ENCODE measurements at places on chromosomes 12 and 14.

DNA sequence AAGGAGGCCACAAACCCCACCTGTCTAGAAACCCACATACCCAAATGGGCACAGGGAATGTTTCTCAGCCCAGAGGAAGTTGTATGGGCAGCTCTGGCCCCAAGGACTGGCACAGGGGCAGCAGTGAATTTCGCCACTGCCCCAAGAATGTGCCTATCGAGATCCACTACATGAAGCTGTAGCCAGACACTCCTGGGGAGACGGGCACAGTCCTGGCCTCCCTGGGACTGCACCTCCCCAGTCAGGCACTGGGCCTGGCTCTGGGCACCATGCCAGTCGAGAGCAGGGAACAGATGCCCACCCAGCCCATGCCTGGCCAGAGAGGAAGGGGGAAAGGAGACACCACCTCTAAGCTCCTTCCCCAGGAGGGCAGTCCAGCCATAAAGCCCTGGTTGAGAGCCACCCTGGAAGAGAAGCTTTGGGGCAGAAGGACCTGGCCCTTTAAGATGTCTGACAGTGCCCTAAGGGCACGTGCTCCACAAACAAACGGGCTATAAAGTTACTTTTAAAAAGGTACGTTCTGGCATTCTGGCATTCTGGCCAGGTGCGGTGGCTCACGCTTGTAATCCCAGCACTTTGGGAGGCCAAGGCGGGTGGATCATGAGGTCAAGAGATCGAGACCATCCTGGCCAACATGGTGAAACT, 8.4 kb downstream of the ADCY6 start:
- DNase-seq: no peak

DNA sequence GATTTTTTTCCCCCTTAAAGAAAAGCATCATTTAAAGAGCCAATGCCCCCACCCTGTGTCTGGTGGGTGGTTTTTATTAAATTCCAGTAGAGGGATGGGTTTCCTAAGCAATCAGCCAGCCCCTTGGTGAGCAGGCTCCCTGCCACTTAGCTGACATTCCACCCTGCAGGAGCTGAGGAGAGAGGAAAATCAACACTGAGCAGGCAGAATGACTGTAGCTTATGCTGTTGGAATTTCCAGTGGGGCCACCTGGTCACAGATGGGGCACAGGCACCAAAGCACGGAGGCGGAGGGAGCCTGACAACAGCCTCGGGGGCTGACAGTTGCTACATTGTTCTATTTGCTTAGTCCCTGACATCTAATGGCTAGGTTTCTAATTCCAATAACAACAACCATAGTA, 127.7 kb downstream of the TMEM30B start:
- DNase-seq: no peak

DNA sequence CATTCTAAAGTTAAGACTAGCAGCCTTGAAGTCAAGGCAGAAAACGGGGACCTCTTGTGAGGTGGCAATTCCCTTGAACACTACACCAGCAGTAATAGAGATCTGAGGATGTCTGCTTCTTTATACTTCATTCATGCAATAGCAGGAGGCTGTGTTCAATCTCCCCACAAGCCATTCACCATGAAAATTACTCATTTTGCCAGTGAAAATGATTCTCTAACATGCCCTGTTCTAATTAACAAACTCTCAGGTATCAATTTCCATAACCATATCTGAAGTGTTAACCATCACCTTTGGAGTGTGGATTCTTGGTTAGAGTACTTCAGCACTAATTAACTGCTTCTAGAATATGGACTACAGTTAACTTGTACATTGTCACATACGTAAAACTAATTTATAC, 3.4 kb upstream of the GLIPR1 start:
- DNase-seq: no peak

- no peak for DNase-seq
These were observed 1.8 kb downstream of the B3GNT4 start for GRCh38 chr12:122205053-122205925.

GRCh38 chr14:21106498-21107282, 5.8 kb downstream of the TMEM253 start:
- peak; percentile 67 for DNase-seq

DNA sequence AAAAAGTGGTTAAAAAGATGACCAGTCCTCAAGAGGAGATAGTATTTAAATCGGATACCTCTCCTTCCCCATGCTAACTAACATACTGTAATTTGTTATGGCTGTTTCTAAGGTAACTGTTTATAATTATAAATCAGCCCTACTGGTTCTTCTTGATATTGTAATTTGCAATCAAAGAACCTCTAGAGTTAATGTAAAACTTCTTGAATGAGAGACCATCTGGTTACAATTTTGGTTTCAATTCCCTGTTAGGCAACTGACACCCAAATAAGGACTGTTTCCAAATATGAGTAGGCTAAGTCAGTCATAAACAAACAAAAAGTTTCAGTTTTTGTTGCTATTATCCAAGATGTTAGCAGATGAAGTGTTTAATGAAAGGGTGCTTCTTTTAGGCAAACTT, 120.2 kb upstream of the DNM1L start:
- no peak for DNase-seq

GRCh38 chr12:68224613-68225285, 861 bp downstream of the IL26 start:
- no peak for DNase-seq

GRCh38 chr12:128076188-128076587, 190.8 kb upstream of the TMEM132C start:
- no peak for DNase-seq

DNA sequence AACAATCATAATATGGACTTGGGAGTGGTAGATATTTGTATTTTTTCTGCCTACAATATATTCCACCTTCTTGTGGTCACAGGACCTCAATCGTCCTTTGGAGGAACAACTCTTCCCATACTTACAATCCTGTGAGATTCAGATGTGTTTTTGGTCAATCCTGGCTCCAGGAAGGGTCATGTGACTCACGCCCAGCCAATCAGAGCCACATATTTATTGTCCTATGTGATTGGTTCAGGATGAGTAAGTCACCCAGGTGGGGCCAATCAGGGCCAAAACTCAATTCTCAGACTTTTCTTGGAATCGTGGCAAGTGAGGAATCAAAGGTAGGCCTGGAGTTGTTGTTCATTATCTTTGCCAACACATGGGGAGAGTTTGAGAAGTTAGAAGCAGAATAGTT, 264.9 kb downstream of the SUDS3 start:
- DNase-seq: no peak

DNA sequence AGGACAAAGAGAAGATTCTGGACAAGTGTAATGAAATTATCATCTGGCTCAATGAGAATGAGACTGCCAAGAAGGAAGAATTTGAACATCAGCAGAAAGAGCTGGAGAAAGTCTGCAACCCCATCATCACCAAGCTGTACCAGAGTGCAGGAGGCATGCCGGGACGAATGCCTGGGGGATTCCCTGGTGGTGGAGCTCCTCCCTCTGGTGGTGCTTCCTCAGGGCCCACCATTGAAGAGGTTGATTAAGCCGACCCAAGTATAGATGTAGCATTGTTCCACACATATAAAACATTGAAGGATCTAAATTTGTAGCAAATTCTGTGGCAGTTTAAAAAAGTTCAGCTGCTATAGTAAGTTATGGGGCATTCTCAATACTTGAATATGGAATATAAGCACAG, 174.3 kb upstream of the CCND2 start:
- no peak for DNase-seq

- peak; percentile 6 for DNase-seq
These were observed at the start of gene CIDEB for GRCh38 chr14:24307575-24308341. Gene CIDEB (minus strand): TSS chr14:24307977. CDS start chr14:24307858, 119 bp downstream.

DNA sequence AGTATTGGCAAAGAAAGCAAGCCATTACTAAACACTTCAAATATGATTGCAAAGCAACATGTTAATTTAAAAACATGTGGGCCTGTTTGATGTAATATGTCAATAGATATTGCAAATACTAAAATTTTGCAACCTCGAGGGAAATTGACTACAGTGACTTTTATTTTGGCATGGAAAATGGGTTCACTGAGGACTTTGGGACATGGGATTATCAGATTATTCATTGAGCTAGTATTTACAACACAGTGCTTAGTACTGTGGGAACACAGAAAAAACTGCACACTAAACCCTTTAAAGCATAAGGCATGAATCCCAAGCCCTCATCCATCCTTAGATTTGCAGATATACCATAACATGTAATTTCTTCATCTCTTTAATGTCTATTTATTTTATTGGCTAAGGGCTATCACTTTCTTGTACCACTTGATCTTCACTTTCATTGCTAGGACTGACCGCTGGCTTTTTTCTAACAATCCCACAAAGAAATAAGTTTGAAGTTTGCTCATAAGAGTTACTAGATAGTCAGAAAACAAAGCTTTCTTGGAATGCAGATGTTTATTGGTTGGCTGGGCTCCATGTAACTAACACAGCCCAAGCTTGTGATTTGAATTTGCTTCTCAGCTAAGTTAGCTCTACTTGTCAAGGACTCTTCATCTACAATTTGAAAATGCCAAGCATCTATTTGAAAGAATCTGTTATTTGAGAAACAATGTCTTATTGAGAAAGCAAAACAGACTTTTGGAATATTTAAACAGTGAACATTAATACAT, 48.7 kb downstream of the PPFIBP1 start:
- no peak for DNase-seq

DNA sequence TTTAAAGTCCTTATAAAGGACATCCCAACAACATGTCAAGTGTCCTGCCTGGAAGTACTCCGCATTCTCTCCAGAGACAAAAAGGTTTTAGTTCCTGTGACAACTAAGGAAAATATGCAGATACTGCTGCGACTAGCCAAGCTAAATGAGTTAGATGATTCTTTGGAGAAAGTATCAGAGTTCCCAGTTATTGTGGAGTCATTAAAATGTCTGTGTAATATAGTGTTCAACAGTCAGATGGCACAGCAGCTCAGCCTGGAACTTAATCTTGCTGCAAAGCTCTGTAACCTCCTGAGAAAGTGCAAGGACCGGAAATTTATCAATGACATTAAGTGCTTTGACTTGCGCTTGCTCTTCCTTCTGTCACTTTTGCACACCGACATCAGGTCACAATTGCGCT, 40.2 kb downstream of the RIC8B start:
- no peak for DNase-seq

DNA sequence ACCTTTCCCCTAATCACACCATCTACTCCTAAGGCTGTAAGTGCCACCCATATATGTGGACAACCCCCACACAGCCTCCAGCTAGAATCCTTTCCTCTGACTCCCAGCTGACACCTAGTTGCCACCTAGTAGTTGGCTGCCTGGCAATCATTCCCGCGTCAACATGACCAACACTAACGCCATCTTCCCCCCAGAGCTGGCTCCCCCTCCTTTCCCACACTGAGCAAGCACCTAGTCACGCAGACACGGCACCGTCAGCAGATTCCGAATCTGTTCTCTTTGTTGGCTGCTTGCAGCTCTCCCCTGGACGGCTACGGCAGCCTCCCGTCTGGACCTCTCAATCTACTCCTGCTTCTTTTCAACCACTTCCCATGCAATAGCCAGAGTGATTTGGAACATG, 27.7 kb downstream of the UBR7 start:
- no peak for DNase-seq

- no peak for DNase-seq
These were observed 111.3 kb downstream of the EML1 start for GRCh38 chr14:99904506-99904905.

- no peak for DNase-seq
These were observed 106.3 kb upstream of the TBX3 start for GRCh38 chr12:114790276-114790675.

- DNase-seq: no peak
These were observed 33.0 kb downstream of the DBX2 start for GRCh38 chr12:45017916-45018315.

- DNase-seq: no peak
These were observed 444.6 kb upstream of the CCDC196 start for GRCh38 chr14:66041582-66041981.

- no peak for DNase-seq
These were observed 107.1 kb upstream of the BCAT1 start for GRCh38 chr12:25056011-25056410.

DNA sequence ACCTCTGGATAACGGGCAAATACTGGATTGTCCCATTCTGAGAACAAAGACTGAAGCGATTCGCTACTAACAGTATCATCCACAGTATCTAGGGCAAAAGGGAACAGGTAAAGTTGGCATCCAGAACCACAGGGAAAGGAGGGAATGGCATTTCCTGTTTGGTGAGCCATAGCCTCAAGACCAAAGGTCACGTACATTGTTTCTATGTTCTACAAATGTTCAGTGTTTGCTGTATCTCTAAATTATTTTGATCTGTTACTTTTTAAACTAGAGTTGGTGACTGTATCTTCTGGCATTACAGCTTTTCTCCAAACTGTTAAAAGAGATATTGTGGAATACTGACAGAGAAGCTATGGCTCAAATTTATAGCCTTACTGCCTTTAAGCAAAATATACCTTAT, 9.7 kb downstream of the MLH3 start:
- no peak for DNase-seq

DNA sequence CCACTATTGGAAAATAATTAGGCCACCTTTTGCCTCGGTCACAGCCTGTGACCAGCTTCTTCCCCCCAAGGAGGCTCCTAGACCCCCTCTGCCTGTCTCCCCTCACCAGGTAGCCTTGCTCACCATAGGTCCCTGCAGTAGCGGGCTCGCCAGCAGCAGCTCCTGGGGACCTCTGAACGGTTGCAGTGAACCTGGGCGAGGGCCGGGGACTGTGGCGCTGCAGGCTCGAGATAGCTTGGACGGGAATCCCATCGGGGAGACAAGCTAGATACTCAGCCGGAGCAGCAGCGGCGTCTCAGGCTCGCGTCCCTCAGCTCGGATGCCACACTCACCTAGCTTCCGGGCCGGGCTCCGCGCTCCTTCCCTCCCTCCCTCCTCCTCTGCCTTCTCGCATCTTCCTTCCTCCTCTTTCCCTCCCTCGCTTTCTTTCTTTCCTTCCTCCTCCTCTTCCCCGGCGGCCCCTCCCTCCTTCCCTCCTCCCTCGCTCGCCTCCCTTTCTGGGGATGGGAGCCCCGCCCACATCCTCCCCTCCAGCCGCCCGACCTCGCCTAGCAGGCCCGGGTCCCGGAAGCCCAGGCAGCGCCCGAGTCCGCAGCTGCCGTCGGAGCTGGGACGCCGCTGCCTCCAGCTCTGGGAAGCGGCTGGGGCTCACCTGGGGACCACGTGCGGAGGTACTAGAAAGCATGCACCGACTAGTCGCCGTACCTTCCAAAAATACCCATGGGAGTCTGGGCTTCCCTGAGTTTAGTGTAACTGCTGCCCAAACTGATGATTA, at the start of gene BMP4:
BMP4 (minus strand) TSS at position 399 of the 775 bp plus-strand sequence. CDS start 4,603 bp downstream, outside the sequence.
- DNase-seq: no peak

DNA sequence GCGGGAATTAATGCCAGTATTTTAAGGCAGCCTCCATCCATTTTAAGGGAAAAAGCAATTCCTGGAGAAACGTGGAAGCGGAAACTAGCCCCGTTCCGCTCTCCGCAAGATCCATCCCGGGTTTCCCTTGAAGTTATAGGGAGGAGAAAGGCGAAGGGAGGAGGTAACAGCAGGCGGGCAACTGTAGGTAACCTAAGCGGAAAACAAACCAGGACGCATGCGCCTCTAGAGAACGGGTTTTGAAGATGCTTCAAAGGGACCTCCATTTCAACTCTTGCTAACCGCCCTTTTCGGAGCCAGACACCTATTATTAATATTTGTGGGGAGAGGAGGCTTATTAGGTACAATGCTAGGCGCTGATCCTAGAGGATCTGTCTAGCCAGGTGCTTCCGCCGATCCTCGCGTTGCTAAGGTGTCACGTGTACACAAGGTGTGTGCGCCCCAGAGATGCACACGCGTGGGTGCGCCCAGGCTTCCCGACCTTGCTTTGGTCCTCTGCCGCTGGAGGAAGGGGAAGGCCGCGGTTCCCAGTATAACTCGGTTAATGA, 6.2 kb downstream of the TBX5 start:
- DNase-seq: no peak

- DNase-seq: no peak
These were observed 15.4 kb upstream of the PPP1R1A start for GRCh38 chr12:54603872-54604271.

- no peak for DNase-seq
These were observed 36.9 kb upstream of the CCDC198 start for GRCh38 chr14:57530571-57530970.

GRCh38 chr12:54159140-54159539, 29.6 kb downstream of the SMUG1 start:
- peak; percentile 83 for DNase-seq
